H4 (cell line): ENCODE measurements at places on chromosomes 4 and X. TPM values are rescaled to one million over a fixed set of nuclear protein-coding genes. Genes with fewer than 3 reads are reported as not detected.

The CTAG1B gene
- total RNA-seq, result not detected in 2 replicates

The NEK1 gene
- 3.5 and 4.5 TPM in 2 replicates for total RNA-seq

The SHOX gene
- 0.08 TPM in 1 of 2 replicates, not detected in the other for total RNA-seq

The ABCB7 gene
- 26.0 and 37.9 TPM in 2 replicates for total RNA-seq

The SRPK3 gene
- 0.06 and 0.35 TPM in 2 replicates for total RNA-seq

The FAM47A gene
- not detected in 2 replicates for total RNA-seq

The CXCL1 gene
- not detected in 2 replicates for total RNA-seq

The TEX13B gene
- total RNA-seq, result not detected in 2 replicates

- no peak for DNase-seq
Measured at GRCh38 chr4:145907812-145908211, 30.8 kb downstream of the ZNF827 start.

GRCh38 chr4:32216502-32216901 is 1496.3 kb downstream of the PCDH7 start:
- no peak for DNase-seq

DNA sequence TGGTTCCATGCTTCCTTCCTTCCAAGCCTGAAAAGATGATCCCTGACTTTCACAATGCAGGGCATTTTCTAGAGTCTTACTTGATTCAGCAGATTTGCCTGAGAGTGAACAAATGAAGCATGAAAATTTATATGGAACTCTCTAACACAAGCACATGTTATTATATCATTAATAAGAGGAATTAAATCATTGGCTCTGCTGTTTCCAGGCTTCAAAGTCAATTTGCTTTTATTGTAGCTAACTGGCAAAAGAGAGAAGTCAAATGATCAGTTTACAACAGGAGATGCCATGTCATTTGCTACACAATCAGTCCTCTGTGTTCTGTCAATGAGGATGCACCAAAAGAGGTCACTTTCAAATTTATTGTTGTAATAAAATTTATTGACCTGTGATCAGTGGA is 101.5 kb upstream of the UGT8 start:
- DNase-seq, result no peak

GRCh38 chrX:69430785-69431184 is 73.3 kb upstream of the NALF2 start:
- no peak for DNase-seq

DNA sequence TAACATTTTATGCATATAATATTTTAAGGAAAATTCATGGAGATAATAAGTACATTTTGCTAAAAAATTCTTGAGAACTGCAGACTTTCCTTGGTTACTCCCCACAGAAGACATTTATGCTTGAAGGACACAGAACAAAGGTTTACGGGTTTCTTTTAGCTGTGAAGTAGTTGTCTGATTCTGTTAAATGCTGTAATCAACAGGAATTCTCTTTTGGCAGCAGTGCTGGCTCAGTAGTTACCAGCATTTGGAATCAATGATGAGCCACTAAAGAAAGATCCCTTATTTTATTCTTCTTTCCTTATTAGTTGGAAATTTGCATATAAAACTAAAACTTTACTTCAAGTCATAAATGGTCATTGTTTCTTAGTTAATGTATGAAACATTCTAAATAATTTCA is 199.3 kb upstream of the FAT4 start:
- no peak for DNase-seq

DNA sequence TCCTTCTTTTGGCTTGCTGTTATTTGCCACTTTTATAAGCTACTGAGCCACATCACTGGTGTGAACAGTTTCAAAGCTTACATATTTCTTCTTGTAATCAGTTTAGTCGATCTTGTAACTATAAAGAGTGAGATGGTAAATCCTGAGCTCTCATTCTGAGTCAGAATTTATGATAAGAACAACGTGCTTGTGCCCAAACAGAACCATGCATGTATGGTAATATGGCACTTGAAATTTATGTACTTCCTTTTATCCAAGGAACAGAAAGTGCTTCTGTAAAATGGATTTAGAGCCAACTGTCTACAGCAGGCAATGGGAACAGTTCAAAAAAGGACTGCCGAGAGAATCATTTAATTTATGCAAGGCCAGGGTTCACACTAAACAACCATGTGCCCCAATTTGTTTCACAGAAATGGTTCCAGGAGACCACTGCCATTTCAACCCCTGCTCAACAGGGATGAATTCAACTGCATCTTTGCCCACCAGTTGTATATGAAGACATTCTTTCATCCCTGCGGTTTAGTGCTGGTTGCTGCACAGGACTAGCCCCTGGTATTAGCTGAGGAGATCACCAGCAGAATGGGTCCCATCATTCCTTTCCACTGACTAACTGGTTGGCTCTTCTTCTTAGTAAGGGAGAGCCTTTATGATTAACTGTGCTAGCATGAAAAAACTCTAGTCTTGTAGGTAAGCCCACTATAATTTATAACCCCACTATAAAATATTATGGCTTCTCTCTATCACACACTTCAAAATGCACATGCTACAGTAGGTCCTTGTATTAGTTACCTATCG is 162.9 kb upstream of the PGRMC2 start:
- DNase-seq, result no peak

DNA sequence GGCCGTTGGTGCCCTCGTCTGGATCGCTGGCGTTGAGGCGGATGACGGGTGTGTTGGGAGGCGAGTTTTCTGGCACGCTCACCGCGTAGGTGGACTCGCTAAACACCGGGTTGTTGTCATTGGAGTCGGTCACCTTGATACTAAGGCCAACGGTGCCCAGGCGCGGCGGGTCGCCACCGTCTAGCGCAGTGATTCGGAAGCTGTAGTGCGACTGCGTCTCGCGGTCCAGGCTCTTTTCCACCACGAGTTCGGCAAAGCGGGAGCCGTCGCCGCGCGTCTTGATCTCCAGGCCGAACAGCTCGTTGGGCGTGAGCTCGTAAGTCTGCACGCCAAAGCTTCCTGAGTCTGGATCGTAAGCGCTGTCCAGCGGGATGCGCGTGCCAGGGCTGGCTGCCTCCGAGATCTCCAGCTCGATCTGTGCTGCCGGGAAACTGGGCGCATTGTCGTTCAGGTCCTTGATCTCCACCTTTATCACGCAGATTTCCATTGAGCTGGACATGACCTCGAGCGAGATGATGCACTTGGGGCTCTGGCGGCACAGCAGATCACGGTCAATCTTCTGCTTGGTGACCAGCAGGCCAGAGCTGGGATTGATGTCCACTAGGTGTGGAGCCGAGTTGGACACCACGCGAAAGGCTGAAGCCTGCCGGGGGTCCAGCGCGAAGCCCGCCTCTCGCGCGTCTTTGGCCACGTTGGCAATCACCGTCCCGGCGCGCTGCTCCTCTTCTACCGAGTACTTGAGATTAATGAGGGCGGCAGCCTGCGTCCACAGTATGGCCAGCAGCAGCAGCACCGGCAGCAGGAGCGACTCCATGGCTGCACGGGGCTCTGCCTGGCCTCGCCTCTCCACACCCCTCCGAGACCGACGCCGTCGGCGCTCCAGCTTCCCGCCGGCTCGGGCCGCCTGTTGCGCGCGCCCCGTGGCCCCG is 2.0 kb downstream of the PCDH19 start:
- DNase-seq, result no peak

GRCh38 chr4:156633847-156634246 is 337.8 kb downstream of the PDGFC start:
- no peak for DNase-seq

DNA sequence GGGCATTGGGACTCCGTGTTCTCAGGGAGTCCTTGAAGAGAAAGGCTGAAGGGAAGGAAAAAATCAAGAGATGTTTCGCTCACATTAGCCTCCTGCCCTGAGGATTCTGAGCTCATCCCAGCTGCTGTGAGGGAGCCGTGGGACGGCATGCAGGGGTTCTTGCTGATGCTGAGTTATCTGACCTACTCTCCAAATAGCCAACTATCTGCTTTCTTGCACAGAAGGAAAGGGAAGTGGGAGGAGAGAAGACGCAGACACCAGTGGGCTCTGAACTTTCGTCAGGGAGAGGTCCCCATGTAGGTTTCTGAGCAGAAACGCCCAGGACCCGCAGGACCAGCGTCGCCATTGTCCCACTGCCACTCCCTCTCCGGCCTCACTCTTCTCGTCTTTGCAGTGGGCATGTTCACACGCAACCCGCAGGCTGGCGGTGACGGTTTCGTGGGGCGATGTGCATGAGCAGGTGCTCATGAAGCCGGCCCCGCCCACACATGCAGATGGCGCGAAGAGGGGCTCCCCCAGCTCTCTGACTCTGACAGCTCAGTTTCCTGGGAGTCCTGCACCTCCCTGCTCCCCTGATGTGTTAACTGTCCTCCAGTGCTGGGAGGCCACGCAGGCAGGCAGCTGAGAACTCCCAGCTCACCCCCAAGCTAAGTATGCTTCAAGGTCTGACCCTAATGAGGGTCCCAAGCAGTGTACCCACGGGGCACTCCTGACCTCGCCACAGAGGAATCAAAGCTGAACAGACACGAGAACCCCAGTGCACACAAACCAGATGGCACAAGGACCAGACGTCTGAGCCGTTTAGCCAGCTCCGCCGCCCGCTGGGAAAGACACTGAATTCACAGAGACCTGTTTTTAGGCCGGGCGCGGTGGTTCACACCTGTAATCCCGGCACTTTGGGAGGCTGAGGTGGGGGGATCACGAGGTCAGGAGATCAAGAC is 13.6 kb upstream of the ABLIM2 start:
- DNase-seq, result no peak

GRCh38 chrX:87900320-87900908 is 382.8 kb downstream of the KLHL4 start:
- DNase-seq, result peak; percentile 47

- DNase-seq, result peak; percentile 58
Measured at GRCh38 chrX:22192419-22193060, 80.2 kb upstream of the CBLL2 start.

DNA sequence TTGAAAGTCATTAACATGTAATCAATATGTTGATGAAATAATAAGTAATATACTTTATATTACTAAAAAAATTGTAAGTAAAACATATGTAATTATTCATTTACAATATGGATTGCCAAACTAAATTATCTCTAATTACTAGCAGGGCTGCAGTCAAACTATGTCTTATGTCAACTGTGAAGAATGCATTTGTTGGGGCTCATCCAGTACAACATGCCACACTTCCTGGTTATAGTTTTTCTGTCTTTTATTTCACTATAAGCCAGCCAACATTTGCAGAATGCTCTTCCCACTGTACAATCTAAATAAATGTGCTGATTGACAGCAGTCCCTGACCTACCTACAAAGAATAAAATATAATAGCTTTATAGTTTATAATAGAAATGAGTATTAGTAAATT is 975.4 kb upstream of the NDST4 start:
- no peak for DNase-seq

GRCh38 chr4:4852591-4853362 is 6.7 kb upstream of the MSX1 start:
- no peak for DNase-seq

- no peak for DNase-seq
Measured at GRCh38 chr4:3878678-3879077, 112.5 kb downstream of the ADRA2C start.

DNA sequence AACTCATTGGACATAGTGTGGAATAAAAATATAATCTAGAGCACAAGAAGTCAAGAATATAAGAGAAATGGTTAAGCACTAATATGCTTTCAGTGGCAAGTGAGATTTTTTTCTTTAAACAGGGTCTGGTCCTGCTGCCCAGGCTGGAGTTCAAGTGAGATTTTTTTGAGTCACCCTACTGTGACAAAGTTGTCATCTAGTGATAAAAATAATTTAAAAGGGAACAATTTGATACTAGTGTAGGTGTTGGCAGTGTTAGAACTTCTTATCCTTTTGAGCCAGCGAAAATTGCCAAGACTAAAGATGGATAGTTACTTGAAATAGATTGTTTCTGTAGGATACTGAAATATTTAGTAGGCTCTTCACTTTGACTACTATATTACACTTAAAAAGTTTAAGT is 67.9 kb upstream of the TECRL start:
- DNase-seq, result no peak

DNA sequence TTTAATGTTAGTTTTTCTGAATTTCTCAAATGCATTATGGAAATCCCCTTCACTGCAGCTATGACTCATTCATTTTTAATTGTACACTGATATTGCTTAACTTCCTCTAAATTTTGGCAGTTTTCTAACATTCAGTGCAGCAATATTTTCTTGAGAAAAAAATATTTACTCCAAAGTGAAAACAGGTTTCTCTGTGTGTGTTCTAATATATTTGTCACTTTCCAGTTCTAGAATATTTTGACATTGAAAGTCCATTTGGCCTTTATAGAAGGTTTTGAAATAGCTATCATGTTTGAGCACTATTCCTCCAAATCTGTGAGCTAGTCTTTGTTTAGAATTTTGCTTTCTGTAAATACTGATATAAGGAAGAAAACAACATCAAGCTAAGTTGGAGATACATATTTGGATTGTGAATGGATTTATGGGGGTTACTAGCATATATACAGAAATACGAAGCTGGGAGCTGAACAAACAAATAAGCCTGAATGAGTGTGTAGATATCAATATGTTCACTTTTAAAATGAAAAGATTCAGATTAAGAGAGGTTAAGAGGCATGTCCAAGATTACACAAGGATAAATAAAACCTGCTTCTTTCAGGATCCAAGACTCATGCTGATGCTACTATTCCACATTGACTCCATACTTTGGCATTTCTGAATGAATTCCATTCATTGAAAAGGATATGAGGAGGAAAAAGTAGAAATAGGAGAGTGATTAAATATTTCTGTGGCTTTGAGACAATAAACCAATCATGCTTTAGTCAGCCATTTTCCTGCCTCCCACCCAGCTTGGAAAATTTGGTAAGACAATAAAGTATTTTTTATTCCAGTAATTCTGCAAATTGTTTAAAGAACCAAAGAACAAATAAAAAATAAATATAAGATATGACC is 57.3 kb upstream of the SLIT2 start:
- peak; percentile 42 for DNase-seq

GRCh38 chr4:40750461-40751258 is 905 bp downstream of the NSUN7 start:
- DNase-seq, result no peak

DNA sequence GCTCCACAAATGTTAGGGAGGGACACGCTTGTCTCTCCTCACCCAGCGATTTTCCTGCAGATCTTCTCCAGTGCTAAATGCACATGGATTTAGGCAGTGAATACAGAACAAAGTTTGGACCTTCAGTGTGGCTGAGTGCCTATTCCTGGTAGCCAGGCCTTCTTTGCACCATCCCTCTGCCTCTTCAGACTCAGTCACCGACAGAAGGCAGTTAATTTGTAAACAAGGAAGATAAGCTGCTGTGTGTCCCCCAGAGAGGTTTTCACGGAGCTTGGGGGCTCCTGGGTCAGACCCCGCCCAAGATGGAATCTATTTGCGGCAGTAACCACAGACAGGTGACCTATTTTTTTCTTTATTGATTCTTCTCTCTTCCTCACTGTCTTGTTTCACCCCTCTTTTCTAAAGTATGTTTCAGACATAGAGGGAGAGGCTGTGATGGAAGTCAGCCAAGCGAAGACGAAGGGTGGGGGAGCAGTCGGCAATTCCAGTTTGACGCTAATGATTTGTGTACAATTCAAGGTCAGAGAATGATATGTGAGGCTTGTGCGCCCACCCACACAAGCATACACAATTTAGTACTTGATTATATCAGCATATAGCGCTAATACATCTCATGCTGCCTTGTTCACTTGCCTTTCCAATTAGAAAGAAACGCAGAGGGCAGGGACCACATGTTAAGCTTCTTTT is 200.8 kb downstream of the MGST2 start:
- no peak for DNase-seq
